Activated T-helper 1 cell treated with anti-CD3 and anti-CD28 coated beads, Interleukin-12 subunit alpha, Interleukin-12 subunit beta, Interleukin-2, Interleukin-4 antibody, amounts not matched to agents 30 ng/mL and 10 ng/mL and 1 ng/mL, durations not matched to agents 14 hours and 24 hours and 36 hours (primary cell): ENCODE measurements at places on chromosomes 2 and 18. TPM values are rescaled to one million over a fixed set of nuclear protein-coding genes. Genes with fewer than 3 reads are reported as not detected.

Gene SKA1
- 20.7 and 23.3 TPM in 2 replicates for total RNA-seq

- no peak for DNase-seq
- no peaks in the 10 kb centered on the region for H3K36me3 ChIP-seq
- no peak overlapping the region for H3K27ac ChIP-seq
- H3K4me1 ChIP-seq, result no peaks in the 10 kb centered on the region
- H3K27me3 ChIP-seq, result peaks cover 3% of the 10 kb centered on the region
- H3K4me3 ChIP-seq, result no peak overlapping the region
Measured at GRCh38 chr2:26314243-26314642, 31.7 kb upstream of the SELENOI start.

DNA sequence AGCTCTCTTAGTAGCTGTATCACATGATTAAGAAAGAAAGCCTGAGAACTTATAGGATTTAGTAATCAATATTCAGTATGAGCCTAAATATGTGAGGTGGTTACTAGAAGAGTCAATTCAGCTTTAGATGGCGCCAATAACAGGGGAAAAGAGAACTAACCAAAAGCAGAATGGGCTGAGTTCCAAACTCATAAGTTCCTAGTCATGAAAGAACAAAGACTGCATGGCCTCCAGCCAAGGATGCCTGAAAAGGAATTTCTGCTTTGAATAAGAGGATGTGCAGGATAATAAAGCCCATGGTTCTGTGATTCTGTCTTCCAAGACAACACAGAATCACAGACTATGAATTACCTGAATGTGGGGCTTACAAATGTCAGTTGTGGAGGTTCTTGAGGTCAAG, 196.5 kb downstream of the SATB2 start:
- H3K36me3 ChIP-seq, result no peaks in the 10 kb centered on the region
- no peak overlapping the region for H3K27ac ChIP-seq
- no peak overlapping the region for H3K4me3 ChIP-seq
- no peak for DNase-seq
- H3K4me1 ChIP-seq, result no peaks in the 10 kb centered on the region

Gene TUBA3E
- not detected in 2 replicates for total RNA-seq

- DNase-seq, result no peak
- peaks cover 15% of the 10 kb centered on the region for H3K27me3 ChIP-seq
- no peak overlapping the region for H3K27ac ChIP-seq
- H3K4me3 ChIP-seq, result no peak overlapping the region
- no peaks in the 10 kb centered on the region for H3K36me3 ChIP-seq
Measured at GRCh38 chr2:11967946-11968465, 221.6 kb downstream of the LPIN1 start.

DNA sequence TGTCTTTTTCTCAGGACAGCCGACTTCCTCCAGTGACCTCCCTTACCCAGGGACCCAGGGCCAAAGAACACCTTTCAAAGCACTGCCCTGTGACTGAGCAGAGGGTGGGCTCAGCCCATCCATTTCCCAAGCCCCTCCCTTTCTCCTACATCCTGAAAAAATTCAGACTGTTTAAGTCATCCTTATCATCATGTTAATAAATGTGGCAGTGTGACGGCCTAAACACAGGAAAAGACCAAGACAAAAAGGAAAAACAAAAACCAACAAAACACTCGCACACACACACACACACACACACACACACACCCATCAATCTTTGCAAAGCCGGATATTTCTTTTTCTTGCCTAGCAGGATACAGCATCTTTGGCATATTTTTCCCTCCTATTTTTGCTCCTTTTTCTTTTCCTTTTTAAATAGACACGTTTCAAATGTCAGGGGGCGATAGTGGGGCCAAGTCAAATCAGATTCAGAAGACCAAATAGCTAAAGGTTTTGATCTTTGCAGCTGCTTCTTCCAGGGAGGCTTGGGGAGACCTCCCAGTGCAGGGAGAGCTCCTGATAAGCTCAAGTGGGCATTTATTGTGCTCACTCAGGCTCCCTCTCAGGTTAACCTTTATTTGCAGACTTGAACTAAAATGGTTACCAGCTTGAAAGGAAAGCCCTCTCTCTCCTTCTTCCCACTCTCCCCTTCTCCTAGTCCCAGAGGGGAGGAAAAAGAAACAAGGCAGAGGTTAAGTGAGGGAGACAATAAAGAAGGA, 39.5 kb upstream of the NRP2 start:
- H3K4me1 ChIP-seq, result peaks cover 12% of the 10 kb centered on the region
- H3K27ac ChIP-seq, result no peak overlapping the region
- no peak overlapping the region for H3K4me3 ChIP-seq
- no peak for DNase-seq
- H3K27me3 ChIP-seq, result peaks cover 3% of the 10 kb centered on the region

Gene PIKFYVE
- total RNA-seq, result 28.7 and 33.5 TPM in 2 replicates

Gene SLC9A2
- total RNA-seq, result not detected in 2 replicates

GRCh38 chr2:38178556-38179419, 102.8 kb upstream of the CYP1B1 start:
- no peak overlapping the region for H3K4me3 ChIP-seq
- H3K4me1 ChIP-seq, result peaks cover 4% of the 10 kb centered on the region
- H3K27me3 ChIP-seq, result peaks cover 23% of the 10 kb centered on the region
- H3K36me3 ChIP-seq, result peaks cover 3% of the 10 kb centered on the region
- no peak for DNase-seq
